ENCODE measurements at places on chromosomes 6 and 20.

GRCh38 chr6:169035385-169036240 lies 218.0 kb downstream of the THBS2 start:
- no peak for DNase-seq

- DNase-seq: no peak
Observed at GRCh38 chr6:16472349-16473069, 234.1 kb downstream of the GMPR start.

GRCh38 chr6:161480421-161481155 lies 206.7 kb upstream of the AGPAT4 start:
- DNase-seq: no peak

- no peak for DNase-seq
Observed at GRCh38 chr6:167653561-167653960, 173.2 kb upstream of the AFDN start.

- DNase-seq: no peak
Observed at GRCh38 chr6:31041372-31041974, 31.2 kb downstream of the MUC22 start.

- DNase-seq: no peak
Observed at GRCh38 chr6:118873239-118873638, 20.7 kb upstream of the ASF1A start.

DNA sequence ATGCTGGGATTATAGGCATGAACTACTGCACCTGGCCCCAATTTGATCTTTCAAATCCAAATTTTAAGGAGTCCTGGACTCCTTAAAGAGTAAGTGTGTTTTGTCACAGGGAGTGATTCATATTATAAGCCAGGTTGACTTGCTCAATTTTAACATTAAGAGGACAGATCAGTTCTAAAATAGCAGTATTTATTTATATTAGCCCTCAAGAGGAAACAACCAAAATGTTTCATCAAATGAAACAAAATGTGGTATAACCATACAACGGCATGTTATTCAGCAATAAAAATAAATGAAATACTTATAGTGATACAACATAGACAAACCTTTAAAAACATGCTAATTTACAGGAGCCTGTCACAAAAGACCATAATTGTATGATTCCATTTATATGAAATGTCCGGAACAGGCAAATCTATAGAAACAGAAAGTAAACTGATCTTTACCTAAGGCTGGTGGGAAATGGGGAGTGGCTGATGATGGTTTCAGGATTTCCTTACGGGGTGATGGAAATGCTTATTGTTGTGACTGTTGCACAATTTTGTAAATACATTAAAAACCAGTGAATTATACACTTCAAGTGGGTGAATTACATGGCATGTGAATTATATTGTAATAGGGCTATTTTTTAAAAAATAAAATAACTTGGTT lies 637.4 kb downstream of the MMUT start:
- no peak for DNase-seq

GRCh38 chr6:37889051-37889450 lies 69.5 kb downstream of the ZFAND3 start:
- no peak for DNase-seq
